ENCODE measurements at places on chromosomes 2 and 18.

DNA sequence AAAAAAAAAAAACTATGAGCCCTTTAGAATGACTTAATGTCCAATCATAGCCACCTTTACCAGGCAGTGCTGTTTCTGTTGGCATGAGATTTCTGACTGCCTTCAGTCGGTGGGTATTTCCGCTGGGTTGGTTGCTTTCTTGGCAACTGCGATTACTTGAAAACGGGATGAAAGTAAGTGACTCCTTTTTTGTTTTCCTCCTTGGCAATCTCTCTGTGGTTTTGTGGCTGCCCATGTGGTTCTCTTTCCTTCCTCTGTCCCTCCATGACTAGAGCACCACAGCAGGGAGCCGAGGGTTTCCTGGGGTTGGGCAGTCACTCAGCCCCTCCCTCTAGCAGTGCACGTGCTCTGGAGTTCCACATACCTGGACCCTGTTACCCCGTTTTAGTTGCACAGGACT lies 112.1 kb downstream of the KLHL29 start:
- DNase-seq: no peak

DNA sequence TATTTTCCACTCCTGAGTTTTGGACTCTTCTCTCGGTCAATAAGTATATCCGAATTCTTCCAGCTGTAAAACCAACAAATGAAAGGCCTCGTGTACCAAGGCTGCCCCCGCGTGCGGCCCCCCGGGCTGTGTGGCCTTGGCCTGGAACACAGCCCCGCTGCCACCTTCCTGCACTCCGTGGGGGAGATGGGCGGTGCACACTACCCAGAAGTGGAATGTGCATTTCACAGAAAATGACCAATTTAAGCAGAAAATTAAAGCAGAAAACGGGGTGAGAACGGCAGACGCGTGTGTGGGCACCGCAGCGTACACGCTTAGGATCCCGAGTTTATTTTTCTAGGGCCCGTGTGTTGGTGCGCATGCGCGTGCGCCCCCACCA lies 34.4 kb upstream of the ZNF516 start:
- DNase-seq: no peak

DNA sequence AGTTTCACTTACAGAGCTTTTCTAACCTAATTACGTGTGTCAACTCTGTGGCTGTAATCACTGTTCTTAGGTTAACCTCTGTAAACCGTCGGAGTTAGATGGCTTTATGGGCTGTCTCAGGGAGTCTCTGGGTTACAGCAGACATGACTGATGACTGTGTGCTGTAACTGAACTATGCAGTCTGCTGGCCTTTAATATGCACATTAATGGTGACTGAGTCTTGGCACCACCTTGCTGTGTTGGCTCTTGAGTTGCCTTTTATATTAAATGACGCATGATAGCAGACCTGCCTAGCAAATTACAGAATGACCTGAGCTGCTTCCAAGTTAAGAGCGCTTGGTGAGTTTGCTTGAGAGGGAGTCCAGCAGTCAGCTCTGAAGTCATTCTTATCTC lies 90.1 kb downstream of the ACKR3 start:
- no peak for DNase-seq

DNA sequence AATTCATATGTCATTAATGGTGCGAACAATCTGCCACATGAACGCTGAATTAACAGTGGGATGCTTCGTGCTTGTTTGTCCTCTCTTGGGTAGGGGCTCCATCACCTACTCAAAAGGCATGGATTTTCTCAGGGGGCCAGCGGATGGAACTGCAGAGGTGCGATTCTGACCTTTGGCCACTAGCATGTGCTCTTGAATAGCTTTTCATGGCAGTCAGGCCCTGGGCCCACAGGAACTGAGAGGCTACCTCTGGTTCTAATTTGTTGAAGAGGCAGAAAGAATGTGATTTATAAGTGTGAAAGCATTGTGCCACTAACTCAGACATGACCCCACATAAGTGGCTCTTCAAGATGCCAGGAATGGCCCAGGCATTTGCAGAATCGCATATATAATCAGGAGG lies 283.2 kb downstream of the INSIG2 start:
- DNase-seq: no peak

DNA sequence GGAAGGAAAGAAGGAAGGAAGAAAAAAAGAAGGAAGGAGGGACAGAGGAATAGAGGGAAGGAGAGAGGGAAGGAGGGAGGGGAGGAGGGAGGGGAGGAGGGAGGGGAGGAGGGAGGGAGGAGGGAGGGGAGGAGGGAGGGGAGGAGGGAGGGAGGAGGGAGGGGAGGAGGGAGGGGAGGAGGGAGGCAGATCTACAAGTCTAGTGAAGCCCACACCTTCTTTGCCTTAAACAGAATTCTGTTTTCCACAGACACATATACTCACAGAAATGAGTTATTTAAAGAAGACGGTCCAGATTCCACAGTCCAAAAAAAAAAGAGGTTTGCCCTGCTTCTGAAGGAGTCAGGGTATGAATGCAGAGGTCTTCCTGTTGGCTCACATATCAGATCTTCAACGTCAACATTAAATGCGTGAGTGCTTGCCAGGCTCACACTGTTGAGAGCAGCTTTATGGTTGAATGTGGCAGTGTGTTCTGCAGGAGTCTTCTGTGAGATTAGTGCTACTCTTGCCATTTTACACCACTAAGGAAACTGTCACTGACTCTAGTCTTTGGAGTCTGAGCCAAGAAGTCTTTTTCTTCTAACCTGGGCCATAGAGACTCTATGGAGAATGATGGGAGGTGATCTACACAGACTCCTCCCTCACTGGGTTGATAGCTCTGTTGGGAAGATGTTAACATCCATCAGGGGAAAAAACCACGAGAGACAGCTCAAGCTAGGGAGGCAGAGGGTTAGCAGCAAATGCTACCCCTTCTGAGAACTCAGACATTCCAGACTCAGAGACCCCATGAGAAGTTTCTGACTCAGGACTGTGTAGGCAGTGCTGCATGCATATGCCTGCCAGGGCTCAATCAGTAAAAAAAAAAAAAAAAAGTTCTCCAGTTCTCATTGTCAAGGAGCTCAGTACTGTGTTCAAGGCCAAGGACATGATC lies 23.3 kb downstream of the PAX8 start:
- no peak for DNase-seq

GRCh38 chr2:128273469-128274081 lies 45.1 kb downstream of the HS6ST1 start:
- DNase-seq: peak; percentile 29

DNA sequence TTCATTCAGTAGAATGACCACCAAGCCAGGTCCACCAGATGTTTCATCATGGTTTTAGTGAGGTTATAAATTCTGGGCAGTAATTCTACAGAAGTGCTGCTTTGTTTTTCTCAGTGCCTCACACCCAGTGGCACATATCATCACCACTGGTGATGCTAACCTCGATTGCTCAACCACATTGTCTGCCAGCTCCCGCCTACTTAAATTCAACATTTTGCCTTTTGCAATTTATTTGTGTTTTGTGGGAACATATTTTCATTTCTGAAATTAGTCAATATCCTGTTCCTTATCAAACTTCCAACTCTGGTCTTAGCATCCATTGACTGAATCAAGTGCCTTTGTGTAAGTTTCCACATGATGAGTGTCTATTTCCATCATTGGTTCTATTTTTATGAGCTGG lies 62.3 kb upstream of the TMEM178A start:
- no peak for DNase-seq
